Astrocyte (in vitro differentiated cells and primary cell): ENCODE measurements at places on chromosomes 7 and 10.
A peak's percentile ranks its signal among the peaks of the same experiment; 100 is the strongest.

GRCh38 chr10:102644066-102644645 is at the start of gene TRIM8:
TRIM8 (plus strand) TSS chr10:102644479; CDS start chr10:102644618, 139 bp downstream.
- H3K27me3 ChIP-seq = no peaks in the 10 kb centered on the region
- H3K36me3 ChIP-seq = no peaks in the 10 kb centered on the region
- H3K4me3 ChIP-seq = peak within 1 kb of the TSS; percentile 86
- peaks cover 36% of the 10 kb centered on the region for H3K4me1 ChIP-seq

- no peak overlapping the region for H3K4me3 ChIP-seq
- H3K27me3 ChIP-seq = no peaks in the 10 kb centered on the region
- H3K27ac ChIP-seq = no peak overlapping the region
- DNase-seq = peak; percentile 23
- no peaks in the 10 kb centered on the region for H3K36me3 ChIP-seq
These were observed 21.3 kb downstream of the CPXM2 start for GRCh38 chr10:123870260-123870659.

DNA sequence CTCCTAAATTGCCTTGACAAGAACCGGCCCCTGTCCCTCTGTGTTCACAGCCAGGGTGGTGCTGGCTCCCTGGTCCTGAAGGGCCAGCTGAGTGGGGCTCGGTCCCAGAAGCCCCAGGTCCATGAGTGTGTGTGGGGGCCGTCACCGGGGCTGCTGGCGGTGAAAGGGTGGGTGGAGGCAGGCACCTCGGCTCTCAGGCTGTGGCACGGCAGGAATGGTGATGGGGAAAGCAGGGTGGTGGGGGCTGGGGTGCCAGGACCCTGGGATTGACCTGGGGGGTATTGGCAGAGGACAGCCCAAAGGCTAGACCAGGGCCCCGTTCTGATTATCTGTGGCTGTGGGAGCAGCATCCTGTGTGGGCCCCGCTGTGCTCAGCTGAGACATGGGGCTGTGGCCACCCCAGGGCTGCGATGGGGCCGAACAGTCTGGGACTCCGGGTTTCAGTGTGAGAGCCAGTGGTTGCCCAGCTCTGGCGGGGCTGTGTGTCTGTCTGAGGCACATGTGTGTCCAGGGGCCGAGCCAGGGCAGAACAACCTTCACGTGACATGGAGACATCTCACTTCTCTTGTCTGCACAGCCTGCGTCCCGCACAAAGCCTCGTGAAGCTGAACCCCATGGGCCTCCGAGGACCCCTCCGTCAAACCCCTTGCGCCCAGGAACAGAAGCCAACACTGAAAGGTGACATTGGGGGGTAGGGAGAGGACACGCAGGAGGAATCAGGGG is 144.2 kb downstream of the ELFN1 start:
- H3K27me3 ChIP-seq = no peaks in the 10 kb centered on the region
- no peaks in the 10 kb centered on the region for H3K4me1 ChIP-seq
- H3K4me3 ChIP-seq = no peak overlapping the region
- DNase-seq = no peak

DNA sequence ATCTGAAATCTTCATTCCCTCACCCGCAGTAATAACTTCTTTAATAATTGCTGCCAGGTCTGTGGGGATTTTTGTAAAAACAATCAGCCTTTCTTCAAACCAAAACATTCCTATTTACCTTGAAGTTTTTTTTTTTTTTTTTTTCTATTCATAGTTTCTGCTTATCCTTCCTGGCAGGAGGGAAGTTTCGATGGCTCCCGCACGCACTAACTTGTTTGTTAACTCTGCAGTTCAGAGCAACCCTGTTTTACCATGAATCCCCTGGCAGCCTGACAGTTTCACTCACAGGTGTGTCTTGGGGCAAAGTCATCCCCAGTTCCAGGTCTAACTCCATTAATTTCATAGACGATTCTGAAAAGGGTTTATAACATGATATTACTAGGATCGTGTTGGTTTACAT is 149.3 kb downstream of the KLF6 start:
- H3K36me3 ChIP-seq = no peaks in the 10 kb centered on the region
- H3K27me3 ChIP-seq = no peaks in the 10 kb centered on the region
- no peak for DNase-seq
- no peak overlapping the region for H3K27ac ChIP-seq
- no peaks in the 10 kb centered on the region for H3K4me1 ChIP-seq

DNA sequence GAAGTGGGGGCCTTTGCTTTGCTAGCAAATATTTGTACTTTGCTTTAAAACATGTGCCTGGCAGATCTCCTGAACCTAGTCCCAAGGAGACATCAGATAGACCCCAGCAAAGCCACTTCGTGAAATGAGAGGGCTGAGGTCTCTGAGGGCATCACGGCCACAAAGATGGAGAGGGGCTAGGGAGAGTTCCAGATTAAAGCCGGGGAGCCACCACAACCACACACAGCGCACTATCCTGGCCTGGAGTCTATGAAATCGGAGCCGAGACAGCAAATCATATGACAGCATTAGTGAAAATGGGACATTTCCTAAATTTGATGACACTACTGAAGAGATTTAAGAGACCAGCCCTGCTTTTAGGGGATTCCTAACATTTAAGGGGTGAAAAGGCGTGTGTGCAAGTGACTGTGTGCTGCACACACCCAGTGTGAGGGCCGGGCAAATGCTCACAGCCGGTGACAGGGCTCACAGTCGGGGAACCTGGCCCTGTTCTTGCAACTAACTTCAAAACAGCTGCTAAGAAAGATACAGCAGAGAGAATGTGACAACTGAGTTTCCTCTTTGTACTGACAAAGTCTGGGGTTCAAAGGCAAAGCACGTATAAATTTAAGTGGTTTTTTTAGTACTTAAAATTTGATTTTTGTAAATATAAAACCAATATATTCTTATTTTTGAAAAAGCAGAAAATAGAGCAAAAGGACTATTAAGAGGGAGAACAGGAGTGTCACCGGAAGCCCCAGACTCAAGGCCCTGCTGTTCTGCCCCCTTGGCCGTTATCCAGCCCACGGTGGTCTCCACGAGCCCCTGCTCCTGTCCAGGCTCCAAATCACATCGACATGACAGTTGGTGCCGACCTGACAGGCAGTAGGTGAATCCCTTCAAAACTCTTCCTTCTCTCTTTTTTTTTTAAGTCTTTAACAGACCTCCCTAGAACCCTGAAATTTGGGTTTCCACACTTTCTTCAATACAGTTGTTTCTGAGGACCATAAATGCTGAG is 49.5 kb downstream of the VIPR2 start:
- H3K36me3 ChIP-seq = no peaks in the 10 kb centered on the region
- H3K27me3 ChIP-seq = no peaks in the 10 kb centered on the region
- no peaks in the 10 kb centered on the region for H3K4me1 ChIP-seq
- DNase-seq = no peak
- no peak overlapping the region for H3K4me3 ChIP-seq
